NCI-H2171 treated with DMSO at 0.1 percent for 48 hours (cell line): ENCODE measurements at places on chromosomes 13 and 19.

GRCh38 chr13:24802074-24802473, 38.1 kb downstream of the RNF17 start:
- no peak for DNase-seq

DNA sequence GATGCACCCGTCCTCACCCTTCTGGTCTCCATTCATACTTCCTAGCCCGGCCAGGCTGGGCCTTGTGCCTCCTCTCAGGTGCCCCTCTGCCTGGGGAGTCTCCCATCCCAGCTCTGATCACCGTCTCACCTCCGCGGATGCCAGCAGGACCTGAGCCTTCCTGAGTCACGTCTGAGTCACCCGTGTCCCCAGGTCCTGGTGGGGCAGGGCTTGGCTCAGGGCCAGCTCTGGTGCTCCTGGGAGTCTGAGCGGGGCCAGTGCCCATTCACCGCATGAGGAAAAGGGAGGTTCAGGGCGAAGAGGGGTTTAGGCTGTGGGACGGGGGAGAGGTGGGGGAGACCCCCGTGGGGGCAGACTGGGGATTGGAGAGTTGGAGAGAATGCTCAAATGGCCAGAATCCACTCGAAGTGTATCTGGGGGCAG, 593 bp downstream of the ATP8B3 start:
- DNase-seq = no peak

- no peak for DNase-seq
Measured at GRCh38 chr19:52961981-52962380, 700 bp downstream of the ZNF816 start.

- DNase-seq = no peak
Measured at GRCh38 chr19:39301021-39301420, 4.8 kb downstream of the IFNL1 start.

DNA sequence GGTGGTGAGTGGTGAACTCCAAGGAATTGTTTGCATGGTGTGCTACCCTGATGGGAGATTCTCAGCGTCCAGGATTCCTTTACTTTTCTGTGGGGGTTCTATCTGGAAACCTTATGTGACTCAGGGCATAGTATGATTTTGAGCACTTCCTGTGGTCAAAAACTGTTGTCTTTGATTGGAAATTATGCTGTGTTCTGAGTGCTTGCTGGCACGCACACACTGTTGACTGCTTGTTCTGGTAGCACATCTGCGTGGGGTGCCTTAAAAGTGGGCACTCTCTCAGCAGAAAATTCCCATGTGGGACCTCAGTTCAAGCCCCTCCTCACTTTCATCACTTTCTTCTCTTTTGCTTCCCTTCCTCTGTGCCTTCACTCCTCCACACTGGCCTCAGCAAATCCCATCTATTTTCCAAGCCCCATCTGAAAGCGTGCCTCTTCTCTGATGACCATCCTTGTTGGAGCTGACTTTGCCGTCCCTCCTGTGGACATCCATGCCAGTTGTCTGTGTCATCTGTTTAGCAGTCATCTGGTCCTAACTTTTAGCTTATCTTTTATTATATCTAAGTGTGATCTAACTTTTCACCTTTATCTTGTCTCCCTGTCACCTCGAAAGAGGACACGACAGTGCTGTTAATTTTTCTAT, 56.4 kb upstream of the NPAS1 start:
- DNase-seq = no peak

- DNase-seq = no peak
Measured at GRCh38 chr13:24865163-24865953, 101.4 kb downstream of the RNF17 start.

- DNase-seq = no peak
Measured at GRCh38 chr19:43910884-43911283, 24.2 kb downstream of the ZNF45 start.

DNA sequence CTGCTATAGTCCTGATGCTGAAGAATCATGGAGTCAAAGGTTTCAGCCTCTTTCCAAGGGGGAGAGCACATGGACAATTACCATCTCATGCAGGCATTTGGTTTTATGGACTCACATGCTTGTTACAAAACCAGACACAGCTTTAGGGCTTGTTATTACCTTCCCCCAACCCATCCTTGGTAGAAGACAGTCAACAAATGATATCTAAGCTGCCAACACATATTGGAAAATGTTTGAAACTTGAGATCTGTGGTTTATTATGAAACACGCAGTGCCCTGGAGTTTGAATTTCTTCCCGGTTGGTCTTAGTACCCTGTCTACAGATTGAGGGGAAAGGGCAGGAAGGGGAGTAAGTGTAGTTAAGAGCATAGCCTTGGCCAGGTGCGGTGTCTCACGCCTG, 12.5 kb upstream of the CYP2A6 start:
- no peak for DNase-seq

GRCh38 chr13:96100457-96101220, 10.7 kb downstream of the HS6ST3 start:
- no peak for DNase-seq

DNA sequence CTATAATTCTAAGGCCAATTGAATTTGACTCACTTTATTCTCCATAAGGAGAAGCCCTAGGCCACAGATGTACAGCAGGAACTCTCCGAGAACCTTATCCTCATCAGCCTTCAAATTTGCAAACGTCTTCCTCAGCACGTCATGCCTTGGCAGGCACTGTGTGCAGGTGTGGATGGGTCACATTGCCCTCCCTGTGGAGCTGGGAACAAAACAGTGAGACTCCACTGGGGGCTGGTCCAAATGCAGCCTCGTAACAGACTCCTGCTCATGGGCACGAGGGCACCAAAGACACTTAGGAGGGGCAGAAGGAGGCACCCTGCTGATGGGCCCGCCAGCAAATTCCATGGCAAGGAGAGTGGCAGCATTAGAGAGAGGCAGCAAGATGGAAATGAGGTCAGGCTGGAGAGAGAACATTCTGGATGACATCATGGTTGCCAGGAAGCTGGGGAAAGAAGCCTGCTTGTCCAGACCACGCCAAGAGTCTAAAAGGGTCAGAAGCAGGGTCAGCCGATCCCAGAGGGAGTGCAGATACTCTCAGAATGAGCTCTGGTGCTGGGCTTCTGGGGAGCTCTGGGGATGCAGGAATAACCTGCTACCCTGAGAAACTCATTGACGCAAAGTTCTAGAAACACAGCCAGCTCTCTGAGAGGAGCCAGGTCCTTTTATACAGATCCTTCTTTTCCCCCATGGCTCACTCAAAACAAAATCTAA, 242.2 kb downstream of the B3GLCT start:
- DNase-seq = no peak

DNA sequence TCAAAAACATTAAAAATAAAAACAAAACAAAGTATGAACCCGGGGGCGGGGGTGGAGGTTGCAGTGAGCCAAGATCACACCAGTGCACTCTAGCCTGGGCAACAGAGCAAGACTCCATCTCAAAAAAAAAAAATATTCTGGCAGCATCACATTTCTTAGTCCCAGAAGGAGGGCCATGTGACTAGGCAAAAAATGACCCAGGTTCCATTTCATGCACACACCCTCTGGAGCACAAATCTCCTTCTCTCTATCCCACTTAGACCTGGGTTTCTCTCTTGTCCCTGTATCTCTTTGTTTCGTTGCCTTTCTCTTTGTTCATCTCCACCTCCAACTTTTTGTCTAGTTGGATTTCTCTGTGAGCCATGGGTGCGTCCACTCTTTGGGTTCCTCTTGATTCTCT, 6.2 kb upstream of the CYP2A7 start:
- DNase-seq = no peak

GRCh38 chr13:48497669-48498068, 35.2 kb downstream of the RCBTB2 start:
- no peak for DNase-seq

GRCh38 chr13:106568299-106569003, 514 bp upstream of the ARGLU1 start:
- no peak for DNase-seq

GRCh38 chr13:109667056-109667455, 119.3 kb downstream of the IRS2 start:
- DNase-seq = no peak

- no peak for DNase-seq
Measured at GRCh38 chr13:32905063-32905863, 111.0 kb upstream of the KL start.

GRCh38 chr13:20037908-20038307, 79.4 kb downstream of the ZMYM2 start:
- no peak for DNase-seq

GRCh38 chr19:33309826-33310225, 7.5 kb upstream of the CEBPA start:
- DNase-seq = no peak

DNA sequence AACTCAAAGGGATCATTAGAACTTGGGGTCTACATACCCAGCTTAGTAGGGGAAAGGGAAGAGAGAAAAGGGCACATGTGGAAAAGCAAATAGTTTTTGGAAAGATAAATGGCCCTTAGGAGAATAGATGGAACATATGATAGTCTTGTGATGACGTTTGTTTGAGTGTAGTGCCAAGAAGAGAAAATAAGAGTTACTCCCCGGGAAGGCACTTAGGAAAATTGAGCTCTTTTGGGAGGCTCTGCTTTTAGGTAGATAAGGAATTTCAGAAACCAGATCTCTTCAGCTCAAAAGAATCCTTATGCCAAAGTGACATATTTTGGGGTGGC, 44.8 kb upstream of the SERTM1 start:
- DNase-seq = no peak

- DNase-seq = no peak
Measured at GRCh38 chr13:51902776-51903175, 41.0 kb downstream of the CCDC70 start.

DNA sequence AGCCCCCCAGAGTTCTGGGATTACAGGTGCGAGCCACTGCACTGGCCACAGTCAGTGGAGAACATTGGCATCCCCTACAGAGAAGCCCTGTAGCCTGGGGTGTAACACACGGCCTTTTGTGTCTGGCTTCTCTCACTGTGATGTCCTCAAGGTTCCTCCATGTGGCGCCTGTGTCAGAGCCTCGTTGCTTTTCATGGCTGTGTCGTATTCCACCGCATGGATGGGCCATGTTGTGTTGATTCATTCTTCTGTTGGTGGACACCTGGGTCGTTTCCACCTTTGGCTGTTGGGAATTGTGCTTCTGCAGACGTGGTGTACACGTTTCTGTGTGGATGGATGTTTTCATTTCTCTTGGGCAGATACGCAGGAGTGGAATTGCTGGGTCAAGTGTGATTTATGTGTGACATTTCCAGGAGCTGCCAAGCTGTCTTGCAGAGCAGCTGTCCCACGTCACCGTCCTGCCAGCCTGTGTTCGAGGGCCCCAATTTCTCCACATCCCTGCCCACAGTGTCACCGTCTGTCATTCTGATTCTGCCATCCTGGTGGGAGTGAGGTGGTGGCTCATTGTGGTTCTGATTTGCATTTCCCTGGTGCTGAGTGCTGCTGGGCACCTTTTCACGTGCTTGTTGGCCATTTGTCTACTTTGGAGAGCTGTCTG, 59.4 kb downstream of the KDM4B start:
- DNase-seq = no peak

DNA sequence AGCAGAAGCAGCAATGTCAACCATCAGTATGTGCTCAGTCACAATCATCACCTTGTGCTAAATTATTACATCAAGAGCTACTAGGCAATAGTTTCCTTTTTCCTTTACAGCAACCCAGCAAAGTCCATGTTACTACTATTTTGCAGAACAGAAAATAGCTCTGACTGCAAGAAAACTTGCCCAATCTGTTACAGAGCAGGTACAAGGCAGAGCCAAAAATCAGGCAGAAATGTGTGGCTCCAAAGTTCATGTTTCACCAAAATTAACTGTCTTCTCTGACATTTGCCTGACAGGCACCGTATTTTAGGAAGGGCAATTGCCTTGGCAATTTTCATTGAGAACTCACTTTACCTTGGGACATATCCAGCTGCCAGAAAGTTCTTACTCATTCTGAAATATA, 177.6 kb upstream of the TMTC4 start:
- no peak for DNase-seq

DNA sequence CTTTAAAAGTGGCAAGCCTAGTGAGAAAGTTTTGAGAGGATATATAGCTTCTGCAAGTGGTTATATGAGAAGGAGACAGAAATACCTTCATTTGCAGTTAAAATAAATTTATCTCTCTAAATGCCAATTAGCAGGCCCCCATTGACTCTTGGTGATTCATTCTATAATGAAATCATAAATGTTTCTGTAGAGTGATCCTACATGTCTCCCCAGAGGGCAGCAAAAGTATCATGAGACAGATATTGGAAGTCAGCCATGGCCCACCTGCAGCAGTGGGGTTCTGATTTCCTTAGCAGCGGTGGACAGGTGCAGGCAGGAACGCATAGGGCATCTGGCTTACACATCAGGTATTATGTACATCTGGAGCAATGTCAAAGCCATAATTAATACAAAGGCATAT, 385.4 kb upstream of the SLC10A2 start:
- DNase-seq = peak; percentile 97

GRCh38 chr19:4071610-4072009, 4.9 kb upstream of the ZBTB7A start:
- DNase-seq = no peak

GRCh38 chr13:40756042-40756441, 14.9 kb downstream of the MRPS31 start:
- no peak for DNase-seq

GRCh38 chr19:41792513-41793413, 3.6 kb upstream of the CEACAM3 start:
- no peak for DNase-seq

DNA sequence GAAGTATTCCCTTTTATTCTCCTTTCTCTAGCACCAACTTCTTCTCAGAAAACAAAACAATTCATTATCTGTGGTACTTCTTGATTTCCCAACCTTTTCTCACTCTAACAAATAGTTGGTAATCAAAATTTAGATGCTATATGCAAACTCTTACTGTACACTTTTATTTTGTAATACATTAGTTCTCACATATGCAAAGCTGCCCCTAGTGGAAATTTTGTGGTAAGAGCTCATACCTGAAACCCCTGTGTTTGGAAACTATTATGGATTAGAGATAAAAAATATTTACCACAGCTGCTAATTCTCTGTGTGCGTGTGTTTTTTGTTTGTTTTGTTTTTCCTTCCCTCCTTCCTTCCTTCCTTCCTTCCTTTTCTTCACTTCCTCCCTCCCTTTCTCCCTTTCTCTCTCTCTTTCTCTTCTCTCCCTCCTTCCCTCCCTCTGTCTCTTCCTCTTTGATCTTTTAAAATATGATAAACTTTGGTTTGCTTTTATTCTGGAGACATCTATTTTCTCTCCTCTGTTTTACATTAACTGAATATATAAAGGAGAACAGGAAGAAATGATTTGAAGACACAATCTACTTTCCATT, 537.4 kb downstream of the SLITRK6 start:
- DNase-seq = peak; percentile 4

DNA sequence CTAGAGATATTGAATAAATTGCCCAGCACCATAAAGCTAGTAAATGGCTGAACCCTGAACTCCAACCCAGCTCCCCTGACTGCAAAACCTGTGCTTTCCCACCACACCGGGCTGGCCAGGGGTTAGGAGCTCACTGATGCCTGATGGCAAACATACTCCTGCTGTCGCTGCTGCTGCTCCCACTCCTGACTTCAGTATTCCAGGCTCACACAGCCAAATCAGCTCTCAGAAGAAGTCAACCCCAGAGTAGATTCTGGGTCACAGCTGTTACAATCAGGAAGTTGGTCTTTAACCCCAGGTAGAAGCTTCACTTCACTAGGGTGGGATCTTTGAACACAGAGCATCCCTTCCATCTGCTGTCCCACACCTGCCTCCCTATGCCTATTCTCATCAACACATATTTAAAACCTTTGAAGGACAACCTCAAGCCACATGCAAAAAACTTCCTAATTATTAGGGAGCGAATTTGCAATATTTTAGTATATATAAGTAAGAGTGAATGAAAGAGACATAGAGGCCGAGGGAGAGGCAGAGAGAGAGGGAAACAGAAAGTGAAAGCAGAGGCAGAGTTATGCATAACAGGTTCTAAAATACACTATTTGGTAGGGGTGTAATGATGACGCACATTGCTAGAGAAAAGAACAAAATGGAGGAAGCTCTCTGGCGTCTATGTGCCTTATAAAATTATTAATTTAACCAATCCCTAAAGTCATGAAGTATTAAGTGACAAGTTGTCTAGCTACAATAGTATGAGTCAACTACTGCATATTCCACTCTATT, 99.4 kb upstream of the SERP2 start:
- DNase-seq = no peak
